ENCODE measurements at places on chromosomes 3 and 15. TPM values are rescaled to one million over a fixed set of nuclear protein-coding genes. Genes with fewer than 3 reads are reported as not detected.

Gene TNFSF10
- 36.7 TPM for total RNA-seq

Gene FURIN
- 86.0 TPM for total RNA-seq

Gene GABRB3
- total RNA-seq = not detected

Gene ZNF774
- 1.0 TPM for total RNA-seq

Gene ARL6IP5
- 85.6 TPM for total RNA-seq

Gene PPARG
- total RNA-seq = 12.6 TPM

Gene TRANK1
- 5.8 TPM for total RNA-seq

Gene RAB6B
- total RNA-seq = 0.45 TPM

Gene ZNF639
- total RNA-seq = 33.7 TPM

Gene MED12L
- 0.19 TPM for total RNA-seq

Gene ZNF662
- 0.36 TPM for total RNA-seq

Gene RARB
- 51.6 TPM for total RNA-seq

Gene TOPAZ1
- not detected for total RNA-seq

Gene KPNA4
- total RNA-seq = 43.1 TPM

Gene BOC
- 0.09 TPM for total RNA-seq

Gene MAP6D1
- 0.75 TPM for total RNA-seq

Gene NTRK3
- under 0.01 TPM for total RNA-seq

Gene SMCO1
- total RNA-seq = not detected

Gene EEF1AKMT4
- 3.6 TPM for total RNA-seq

Gene ROPN1
- total RNA-seq = not detected

Gene C2CD4A
- total RNA-seq = 1.5 TPM

Gene PIF1
- 6.3 TPM for total RNA-seq

Gene VWA5B2
- not detected for total RNA-seq

Gene CFAP161
- 0.63 TPM for total RNA-seq

Gene SERPINI1
- total RNA-seq = 0.38 TPM

Gene CADPS
- not detected for total RNA-seq
